ENCODE measurements at places on chromosomes 1 and 21.

- DNase-seq: no peak
Observed at GRCh38 chr1:5664906-5665875, 327.0 kb downstream of the NPHP4 start.

DNA sequence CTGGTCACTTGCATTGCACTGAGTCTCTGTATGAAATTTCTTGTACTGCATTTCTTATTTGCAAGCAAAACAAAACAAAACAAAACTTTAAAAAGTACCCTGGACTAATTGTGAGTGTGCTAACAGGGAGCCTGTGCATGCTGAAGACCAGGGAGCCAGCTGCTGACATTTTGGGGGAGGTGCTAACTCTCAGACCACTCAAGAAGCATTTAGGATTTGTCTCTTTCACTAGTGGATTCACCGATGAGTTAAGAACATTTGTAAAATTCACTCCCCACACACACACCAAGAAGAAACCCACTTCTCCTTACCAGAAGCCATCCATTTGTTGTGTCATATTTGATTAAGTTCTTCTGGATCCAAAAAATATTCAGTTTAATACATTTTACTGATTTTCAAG, 95.7 kb upstream of the C1orf105 start:
- DNase-seq: no peak

DNA sequence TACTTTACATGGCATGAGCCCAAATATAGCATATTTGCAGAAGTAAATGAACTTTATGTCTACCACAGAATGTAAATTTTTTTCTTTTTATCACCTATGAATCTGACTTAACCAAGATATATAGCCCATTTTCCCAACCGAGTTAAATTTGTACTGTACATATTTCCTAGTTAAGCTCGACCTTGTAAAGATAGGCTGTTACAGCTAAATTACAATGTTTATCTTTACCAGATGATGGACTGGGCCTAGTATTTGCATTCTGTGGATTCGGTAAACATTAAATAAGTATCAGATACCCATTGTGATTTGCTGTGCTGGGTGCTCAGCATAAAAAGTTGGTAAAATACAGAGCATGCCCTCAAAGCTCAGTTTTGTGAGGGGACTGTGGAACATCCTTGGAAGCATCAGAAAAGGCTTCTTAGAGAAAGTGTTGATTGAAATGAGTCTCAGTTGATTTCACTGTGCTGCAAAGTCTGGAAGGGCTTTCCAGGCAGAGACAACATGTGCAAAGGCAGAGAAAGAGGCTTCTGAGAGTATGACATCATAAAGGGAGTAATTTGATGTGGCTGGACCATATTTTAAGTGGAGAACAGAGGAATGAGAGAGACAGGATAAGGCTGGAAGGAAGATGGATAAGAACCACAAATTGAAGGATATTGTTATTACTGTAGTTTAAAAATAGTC, 27.4 kb downstream of the MORC3 start:
- peak; percentile 3 for DNase-seq

DNA sequence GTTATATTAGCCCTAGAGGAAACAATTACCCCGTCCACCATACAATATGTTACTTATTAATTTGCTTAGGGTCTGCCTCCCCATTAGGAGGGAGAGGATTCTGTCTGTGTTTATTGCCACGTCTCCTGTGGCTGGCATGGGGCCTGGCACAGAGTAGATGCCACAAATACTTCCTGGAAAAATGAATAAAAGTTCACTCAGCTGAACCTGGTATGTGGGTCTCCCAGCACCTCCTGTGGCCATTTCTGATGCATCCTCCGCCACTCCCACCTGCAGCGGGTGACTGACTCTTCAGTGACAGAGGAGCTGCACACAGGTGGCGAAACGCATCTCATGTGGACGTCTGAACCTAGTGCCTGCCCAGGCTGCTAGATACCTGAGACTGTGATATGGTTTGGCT, 112.7 kb downstream of the CLIC6 start:
- no peak for DNase-seq

GRCh38 chr1:185670187-185670627, 64.0 kb upstream of the HMCN1 start:
- peak; percentile 56 for DNase-seq

DNA sequence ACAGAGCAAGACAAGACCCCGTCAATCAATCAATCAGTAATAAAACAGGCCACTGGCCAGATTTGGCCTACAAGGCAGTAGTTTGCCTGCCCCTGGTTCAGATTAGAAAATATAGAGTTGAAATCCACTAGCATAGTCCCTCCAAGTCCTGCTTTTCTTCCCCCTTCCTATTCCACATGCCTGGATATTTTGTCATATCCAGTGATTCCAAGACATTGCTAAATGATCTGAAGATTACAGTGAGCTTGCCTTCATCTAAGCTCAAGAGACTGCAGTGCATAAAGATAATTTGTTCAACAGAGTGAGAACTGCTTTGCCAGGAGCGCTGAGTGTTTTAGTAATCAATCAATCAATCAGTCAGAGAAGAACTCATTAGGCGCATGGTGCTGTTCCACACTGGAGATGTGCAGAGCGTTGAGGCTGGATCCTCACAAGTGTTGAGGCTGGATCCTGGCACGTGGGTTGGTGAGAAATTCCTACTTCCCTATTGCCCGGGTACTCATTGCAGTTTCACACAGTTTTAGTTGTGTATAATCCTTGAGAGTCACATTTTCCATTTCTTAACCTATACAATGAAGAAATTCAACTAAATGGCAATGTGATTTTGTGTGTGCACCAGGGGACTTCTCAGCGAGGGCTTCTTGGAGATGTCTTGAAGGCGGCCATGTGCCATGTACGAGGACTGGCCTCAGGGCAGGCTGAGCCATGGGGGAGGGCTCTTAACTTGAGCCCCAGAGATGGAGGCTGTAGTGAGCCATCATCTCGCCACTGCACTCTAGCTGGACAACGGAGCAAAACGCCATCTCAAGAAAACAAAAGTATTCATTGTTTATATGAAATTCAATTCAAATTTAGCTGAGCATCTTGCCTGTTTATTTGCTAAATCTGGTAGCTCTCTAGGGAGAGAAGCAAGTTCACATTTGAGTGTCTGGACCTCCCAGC, 76.3 kb downstream of the TOMM20 start:
- no peak for DNase-seq

- DNase-seq: no peak
Observed at GRCh38 chr1:181947441-181947840, 114.1 kb downstream of the ZNF648 start.

All from NCI-H1092 treated with DMSO at 0.1 percent for 48 hours (cell line).